Neural cell (in vitro differentiated cells): ENCODE measurements at places on chromosomes 7 and 10. TPM values are rescaled to one million over a fixed set of nuclear protein-coding genes. Genes with fewer than 3 reads are reported as not detected.

The COL13A1 gene
- polyA plus RNA-seq = 4.7 and 4.9 TPM in 2 replicates

The SUN3 gene
- polyA plus RNA-seq = not detected in 2 replicates

The ADCY1 gene
- polyA plus RNA-seq = 14.8 and 18.7 TPM in 2 replicates

The RAPGEF5 gene
- 37.8 and 48.0 TPM in 2 replicates for polyA plus RNA-seq

The CAMK2B gene
- 67.3 and 96.3 TPM in 2 replicates for polyA plus RNA-seq

The CPA4 gene
- polyA plus RNA-seq = 8.9 and 9.2 TPM in 2 replicates

The CTNNA3 gene
- 0.06 and 0.14 TPM in 2 replicates for polyA plus RNA-seq

The TUBB8 gene
- 0.46 and 0.69 TPM in 2 replicates for polyA plus RNA-seq

The PLXNA4 gene
- 7.2 and 10.3 TPM in 2 replicates for polyA plus RNA-seq

The PON3 gene
- polyA plus RNA-seq = not detected in 2 replicates

The LMOD2 gene
- polyA plus RNA-seq = not detected in 2 replicates

The SPDYE8 gene
- 0.63 and 3.3 TPM in 2 replicates for polyA plus RNA-seq

The FFAR4 gene
- not detected in 2 replicates for polyA plus RNA-seq

The TAS2R40 gene
- polyA plus RNA-seq = not detected in 2 replicates

The ZNF485 gene
- 2.0 and 3.5 TPM in 2 replicates for polyA plus RNA-seq

The ABCA13 gene
- polyA plus RNA-seq = 0.20 TPM in 1 of 2 replicates, not detected in the other

The GPR26 gene
- 8.0 and 8.1 TPM in 2 replicates for polyA plus RNA-seq

The PTPRN2 gene
- polyA plus RNA-seq = 31.0 and 45.5 TPM in 2 replicates

The CUBN gene
- 7.1 and 8.7 TPM in 2 replicates for polyA plus RNA-seq

The WNT8B gene
- polyA plus RNA-seq = 0.37 TPM in 1 of 2 replicates, not detected in the other
